ENCODE measurements at places on chromosomes 5 and 9. TPM values are rescaled to one million over a fixed set of nuclear protein-coding genes. Genes with fewer than 3 reads are reported as not detected.

Gene RPP25L
- 16.1 TPM for total RNA-seq

DNA sequence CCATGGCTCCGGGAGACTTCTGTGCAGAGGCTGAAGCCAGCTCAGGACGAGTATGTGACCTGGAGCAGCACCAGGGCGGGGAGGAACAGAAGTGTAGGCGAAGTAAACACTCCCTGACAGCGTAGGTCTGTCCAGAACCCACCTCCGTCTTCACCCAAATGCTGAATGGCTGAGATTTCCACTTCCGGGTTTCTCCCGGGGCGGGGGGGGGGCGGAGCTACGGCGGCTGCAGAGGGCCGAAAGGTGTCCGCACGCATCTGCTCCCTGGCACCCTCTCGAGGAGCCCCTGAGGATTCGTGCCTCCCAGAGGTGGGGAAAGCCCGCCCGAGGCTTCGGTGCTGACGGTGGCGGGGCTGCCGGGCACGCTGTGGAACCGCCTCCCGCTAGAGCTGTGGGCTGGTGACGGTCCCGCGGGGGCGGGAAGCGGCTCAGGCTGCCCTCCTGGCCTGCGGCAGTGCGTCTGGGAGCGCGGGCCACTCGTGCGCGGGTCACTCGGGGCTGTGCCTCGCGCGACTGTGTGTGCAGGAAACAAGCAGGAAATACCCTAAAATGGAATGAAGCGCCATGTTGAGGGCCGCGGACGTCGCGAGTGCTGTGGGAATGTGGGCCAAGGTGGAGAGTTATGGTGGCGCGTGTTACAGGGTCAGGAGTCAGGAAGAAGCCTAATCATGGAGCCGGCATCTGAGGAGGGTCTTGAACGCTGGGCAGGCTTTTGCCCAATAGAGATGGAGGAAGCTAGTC, 1425.4 kb downstream of the FOXD4L5 start:
- peak; percentile 28 for DNase-seq

- peak; percentile 5 for DNase-seq
These were observed 10.6 kb upstream of the PPP1R26 start for GRCh38 chr9:135468854-135469521.

- no peak for DNase-seq
These were observed 36.2 kb upstream of the ACO1 start for GRCh38 chr9:32348106-32348695.

GRCh38 chr5:181189363-181189961, 15.5 kb downstream of the TRIM7 start:
- DNase-seq, result peak; percentile 49

- no peak for DNase-seq
These were observed 14.1 kb downstream of the SEMA4D start for GRCh38 chr9:89483592-89484474.

- no peak for DNase-seq
These were observed 18.4 kb downstream of the AGXT2 start for GRCh38 chr5:35029333-35029732.

DNA sequence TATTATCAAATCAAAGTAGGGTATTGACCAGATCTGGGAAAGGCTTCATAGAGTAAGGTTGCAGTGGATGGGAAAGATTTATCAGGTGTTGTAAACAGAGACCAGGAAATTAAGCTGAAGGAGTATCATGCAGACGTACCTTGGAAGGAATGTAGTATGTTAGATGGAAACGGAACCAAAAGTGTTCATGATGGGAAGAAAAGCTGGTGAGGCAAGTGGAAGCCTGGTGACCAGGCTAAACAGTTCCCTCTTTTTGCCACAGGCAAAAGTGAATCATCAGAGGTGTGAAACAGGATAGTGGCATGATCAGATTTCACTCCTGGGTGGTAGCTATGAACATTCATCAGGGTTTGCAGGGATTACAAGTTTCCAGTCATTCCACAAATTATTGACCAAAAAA, 780.1 kb upstream of the DMAC1 start:
- DNase-seq, result no peak

GRCh38 chr9:135017899-135018298, 69.6 kb upstream of the OLFM1 start:
- no peak for DNase-seq

DNA sequence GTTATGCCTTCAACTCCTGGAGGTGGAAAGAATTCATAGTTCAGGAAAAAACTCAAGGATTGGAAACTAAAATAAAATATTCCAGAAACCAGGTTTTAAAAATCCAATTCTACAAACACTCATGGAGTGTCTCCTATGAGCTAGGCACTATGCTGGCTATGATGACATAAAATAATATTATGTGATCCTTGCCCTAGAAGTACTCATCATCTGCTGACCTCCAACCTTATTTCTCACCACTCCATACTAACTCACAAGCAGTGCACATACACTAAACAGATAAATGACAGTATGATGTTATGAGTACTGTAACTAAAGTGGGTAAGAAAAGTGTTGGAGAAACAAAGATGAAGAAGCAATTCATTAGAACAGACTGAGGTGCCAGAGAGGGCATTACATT, 93.2 kb upstream of the NR5A1 start:
- no peak for DNase-seq

GRCh38 chr5:37448941-37449340, 69.8 kb downstream of the WDR70 start:
- no peak for DNase-seq

GRCh38 chr9:128556276-128556675, 3.9 kb downstream of the SPTAN1 start:
- no peak for DNase-seq

All from pancreas (tissue), 10 donors.